ENCODE measurements at places on chromosomes 2 and 18.

GRCh38 chr2:189829102-189829833, 45.0 kb downstream of the PMS1 start:
- DNase-seq = no peak

- DNase-seq = no peak
Measured at GRCh38 chr18:78826631-78827030, 153.0 kb upstream of the SALL3 start.

DNA sequence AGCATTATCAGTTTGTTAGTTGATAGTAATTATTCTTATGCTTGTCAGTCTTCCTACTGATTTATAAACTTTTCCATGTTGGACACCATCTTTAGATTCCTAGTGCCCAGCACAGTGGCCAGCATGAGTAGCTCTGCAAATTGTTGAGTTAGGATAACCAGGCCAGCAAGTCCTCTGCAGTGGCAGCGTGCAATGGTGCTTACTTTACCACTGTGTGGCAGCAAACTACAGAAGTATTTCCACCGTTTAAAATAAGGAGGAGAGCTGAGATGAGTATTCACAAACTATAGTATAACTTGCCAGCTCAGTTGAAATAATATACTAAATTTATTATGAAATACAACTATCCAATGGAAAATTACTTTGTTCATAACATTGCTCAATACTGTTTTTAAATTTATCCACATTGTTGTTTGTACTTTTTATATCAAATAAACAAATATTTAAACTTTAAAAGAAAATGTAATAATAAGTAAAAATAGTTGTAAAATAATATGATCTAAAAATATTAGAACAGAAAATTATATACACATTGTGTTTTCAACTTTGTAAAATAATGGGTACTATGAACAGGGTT, 9.3 kb upstream of the THADA start:
- DNase-seq = no peak

GRCh38 chr2:138579556-138579955, 78.0 kb downstream of the SPOPL start:
- DNase-seq = no peak
